CD4-positive, alpha-beta T cell (primary cell): ENCODE measurements at places on chromosomes 6 and 20. TPM values are rescaled to one million over a fixed set of nuclear protein-coding genes. Genes with fewer than 3 reads are reported as not detected.

The RIPPLY2 gene
- not detected for total RNA-seq

The ADGB gene
- total RNA-seq: not detected

The EDN1 gene
- total RNA-seq: 0.80 TPM

The CASS4 gene
- total RNA-seq: 37.0 TPM

The PLN gene
- not detected for total RNA-seq

The SGK1 gene
- 117 TPM for total RNA-seq

- H3K36me3 ChIP-seq: peaks cover 29% of the 10 kb centered on the region
- H3K4me3 ChIP-seq: no peak overlapping the region
- peaks cover 84% of the 10 kb centered on the region for H3K4me1 ChIP-seq
- H3K27me3 ChIP-seq: no peaks in the 10 kb centered on the region
- H3K27ac ChIP-seq: no peak overlapping the region
Measured at GRCh38 chr20:32558526-32558925, 26.6 kb downstream of the NOL4L start.

DNA sequence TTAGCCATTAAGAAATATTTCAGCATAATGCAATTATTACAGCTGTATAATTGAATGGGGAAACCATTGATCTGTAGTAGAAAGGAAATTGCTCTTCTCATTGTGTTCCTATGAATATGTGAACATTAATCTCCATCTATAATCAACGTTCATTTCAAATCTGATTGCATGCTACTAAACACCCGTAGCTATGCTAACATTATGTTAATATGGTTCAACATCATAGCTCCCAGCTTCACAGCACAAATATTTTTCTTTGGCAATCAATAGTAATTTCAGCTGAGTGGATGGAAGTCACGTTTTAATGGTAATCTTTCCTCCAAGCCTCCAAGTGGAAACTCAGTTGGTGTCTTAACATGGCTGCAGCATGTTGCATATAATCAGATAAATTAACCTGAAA, 454.4 kb downstream of the MAFB start:
- no peak for DNase-seq
- no peak overlapping the region for H3K27ac ChIP-seq

- peaks cover 18% of the 10 kb centered on the region for H3K27me3 ChIP-seq
- H3K27ac ChIP-seq: no peak overlapping the region
- H3K4me1 ChIP-seq: no peaks in the 10 kb centered on the region
Measured at GRCh38 chr6:4287811-4288244, 152.5 kb upstream of the ECI2 start.
